ENCODE measurements at places on chromosomes 3 and 15.

DNA sequence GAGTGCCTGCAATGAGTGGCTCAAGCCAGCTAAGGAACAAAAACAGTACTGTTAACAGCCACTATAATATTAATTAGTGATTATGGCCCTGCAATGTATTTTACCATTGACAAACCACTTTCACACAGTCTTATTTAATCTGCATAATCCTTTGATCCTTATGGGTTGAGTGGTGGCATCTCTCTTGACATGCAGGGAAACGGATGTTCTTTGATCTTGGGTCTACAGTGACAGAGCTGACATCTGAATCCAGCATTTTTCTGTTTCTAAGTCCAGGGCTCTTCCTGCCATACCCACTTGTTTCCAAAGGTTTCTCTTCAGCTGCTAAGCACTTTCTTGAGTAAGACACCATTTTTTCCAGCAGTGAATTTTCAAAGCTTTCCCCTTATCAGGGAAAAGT is 277.7 kb upstream of the ROPN1 start:
- DNase-seq: no peak

GRCh38 chr15:67825881-67826716 is 790 bp downstream of the SKOR1 start:
- DNase-seq: no peak

DNA sequence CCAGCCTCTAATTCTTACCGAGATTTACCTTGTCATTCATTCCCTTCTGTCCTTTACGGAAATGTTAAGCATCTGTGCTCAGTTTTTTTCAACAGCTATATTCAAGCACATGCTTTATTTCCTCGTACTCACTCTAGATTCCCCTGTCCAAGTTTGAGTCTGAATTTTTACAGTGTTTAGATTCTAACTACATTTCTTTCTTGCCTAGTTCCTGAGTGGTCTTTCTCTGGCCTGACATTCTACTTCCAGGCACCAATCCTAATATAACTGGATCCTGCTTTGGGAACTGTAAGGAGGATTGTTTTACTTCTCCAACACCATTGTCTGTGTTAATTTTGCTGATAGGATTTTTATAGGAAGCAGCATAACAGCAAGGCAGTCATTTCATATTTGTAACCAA is 222.4 kb downstream of the RBMS3 start:
- no peak for DNase-seq

GRCh38 chr3:149270180-149270579 is 48.6 kb upstream of the CP start:
- no peak for DNase-seq

DNA sequence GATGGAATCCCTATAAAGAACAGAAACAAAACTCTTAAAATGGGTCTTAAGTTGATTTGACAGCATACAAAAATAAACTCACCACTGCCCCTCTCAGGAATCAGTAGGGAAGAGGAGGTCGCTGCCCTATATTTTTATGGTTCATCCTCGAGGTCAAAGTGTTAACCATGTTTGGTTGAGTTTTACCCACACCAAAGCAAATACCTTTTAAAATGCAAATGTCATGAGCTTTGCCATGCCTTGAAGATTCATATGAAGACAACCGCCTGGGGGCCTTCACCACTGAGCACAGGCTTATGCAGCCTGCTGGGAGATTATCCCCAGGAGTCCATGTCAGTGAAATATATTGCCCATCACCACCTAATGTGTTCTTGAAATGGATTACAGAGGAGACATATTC is 66.1 kb downstream of the GLB1 start:
- DNase-seq: no peak

- DNase-seq: no peak
Observed at GRCh38 chr15:64152507-64153387, 1.2 kb downstream of the SNX22 start.

GRCh38 chr3:141625506-141625905 is 112.6 kb upstream of the RNF7 start:
- no peak for DNase-seq

DNA sequence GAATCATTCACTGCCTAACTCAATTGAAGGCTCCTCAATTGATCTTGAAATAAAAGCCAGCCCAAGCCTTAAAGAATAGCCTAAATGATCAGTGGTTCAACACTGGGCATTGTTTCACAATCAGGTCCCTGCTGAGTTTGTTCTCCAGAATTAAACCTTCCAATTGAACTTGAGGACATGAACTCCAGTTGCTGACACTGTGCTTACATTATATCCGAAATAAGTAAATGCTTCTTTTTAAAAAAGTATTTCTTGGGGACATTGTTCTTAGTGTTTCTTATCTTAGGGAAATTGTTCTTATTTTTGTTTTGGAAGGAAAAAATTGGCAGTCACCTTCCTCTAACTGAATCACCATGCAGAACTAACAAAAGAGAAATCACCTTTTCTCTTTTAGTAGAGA is 450.2 kb downstream of the RBMS3 start:
- no peak for DNase-seq

DNA sequence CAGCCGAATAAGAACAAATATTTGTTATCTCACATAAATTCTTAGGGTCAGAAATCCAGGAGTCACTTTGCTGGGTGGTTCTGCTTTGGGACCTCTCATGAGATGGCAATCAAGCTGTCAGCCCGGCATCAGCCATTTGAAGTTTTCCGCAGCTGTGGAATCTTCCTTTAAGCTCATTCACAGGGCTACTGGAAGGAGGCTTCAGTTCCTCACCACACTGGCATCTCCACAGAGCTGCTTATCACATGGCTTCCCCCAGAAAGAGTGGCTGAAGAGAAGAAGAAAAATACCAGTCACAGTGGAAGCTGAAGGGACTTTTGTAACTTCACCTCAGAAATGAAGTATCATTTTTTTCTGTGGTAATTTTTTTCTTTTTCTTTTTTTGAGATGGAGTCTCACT is 267.7 kb downstream of the CHL1 start:
- no peak for DNase-seq

DNA sequence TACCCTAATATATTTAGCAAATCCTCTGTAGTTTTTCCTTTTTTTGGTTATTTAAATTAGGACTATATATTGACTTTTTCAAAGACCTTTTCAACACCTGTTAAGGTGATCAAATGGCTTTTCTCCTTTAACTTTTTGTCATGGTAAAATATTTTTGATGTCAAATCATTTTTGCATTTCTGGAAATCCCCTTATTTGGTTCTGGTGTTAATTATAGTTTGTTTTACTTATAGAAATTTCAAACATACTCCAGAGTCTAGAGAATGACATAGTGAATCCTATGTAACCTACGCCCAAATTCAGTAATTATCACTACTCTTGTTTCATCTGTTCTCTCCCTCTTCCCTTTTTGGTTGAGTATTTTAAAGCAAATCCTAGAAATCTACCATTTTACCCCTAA is 121.3 kb upstream of the TBL1XR1 start:
- DNase-seq: no peak

Measured in Panc1 (cell line).